ENCODE measurements at places on chromosomes 5 and 9.

GRCh38 chr5:179762781-179763176, 30.2 kb downstream of the MAML1 start:
- no peak for DNase-seq

- DNase-seq, result no peak
Observed at GRCh38 chr9:5957166-5957565, 58.3 kb downstream of the RANBP6 start.

GRCh38 chr5:119385136-119385535, 29.3 kb downstream of the TNFAIP8 start:
- no peak for DNase-seq

GRCh38 chr5:163916861-163917260, 411.4 kb downstream of the MAT2B start:
- DNase-seq, result no peak

DNA sequence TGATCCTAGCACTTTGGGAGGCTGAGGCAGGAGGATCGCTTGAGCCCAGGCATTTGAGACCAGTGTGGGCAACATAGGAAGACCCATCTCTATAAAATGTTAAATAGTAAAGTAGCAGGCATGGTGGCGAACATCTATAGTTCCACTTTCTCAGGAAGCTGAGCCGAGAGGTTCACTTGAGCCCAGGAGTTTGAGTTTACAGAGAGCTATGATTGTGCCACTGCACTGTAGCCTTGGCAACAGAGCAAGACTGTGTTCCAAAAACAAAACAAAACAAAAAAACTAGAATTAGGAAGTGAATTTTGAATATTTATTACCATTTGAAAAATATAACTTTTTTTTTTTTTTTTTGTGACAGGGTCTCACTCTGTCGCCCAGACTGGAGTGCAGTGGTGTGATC, 26.8 kb upstream of the PAX5 start:
- no peak for DNase-seq

DNA sequence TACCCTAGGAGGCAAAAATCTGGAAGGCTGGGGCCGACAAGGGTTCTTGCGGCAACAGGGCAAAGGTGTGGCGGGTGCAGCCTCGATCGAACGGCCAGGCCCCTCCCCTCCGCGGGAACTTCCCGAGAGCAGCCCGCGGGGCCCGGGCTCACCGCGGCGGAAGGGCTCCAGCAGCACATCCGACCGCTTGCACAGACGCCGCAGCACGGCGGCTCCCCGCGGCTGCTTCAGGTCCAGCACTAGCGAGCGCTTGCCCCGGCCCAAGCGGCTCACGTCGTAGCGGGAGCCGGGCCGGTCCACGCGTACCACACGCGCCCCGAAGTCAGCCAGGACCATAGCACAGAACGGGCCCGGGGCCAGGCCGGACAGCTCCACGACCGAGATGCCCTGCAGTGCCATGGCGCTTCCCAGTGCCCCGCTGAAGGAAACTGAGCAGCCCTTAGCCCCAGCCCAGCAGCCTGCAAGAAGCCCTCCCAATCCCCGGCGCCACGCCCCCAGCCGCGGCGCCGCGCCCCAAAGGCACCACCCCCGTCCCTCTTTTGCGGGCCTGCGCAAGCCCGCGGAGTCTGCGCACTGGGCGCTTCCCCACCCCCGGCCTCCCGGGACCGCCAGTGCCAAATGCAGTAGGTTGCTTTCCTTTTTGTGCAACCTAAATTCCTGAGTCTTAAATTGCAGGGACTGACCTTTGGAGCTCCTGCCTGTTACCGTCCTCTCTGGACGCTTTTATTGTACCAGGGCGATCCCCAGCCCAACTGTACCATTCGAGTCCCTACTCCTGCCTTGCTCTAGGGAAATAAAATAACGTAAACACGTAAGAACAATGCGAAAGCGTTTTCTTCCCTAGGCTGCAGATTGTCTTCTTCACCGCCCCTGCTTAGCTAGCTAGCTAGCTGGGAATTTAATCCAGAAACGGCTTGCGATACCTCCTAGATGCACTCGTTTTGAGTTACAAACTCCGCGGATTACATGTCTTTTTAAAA, at the start of gene AMACR:
AMACR (minus strand) TSS at position 430 of the 980 bp plus-strand sequence; CDS start at position 399, 31 bp downstream.
- DNase-seq, result peak; percentile 95

DNA sequence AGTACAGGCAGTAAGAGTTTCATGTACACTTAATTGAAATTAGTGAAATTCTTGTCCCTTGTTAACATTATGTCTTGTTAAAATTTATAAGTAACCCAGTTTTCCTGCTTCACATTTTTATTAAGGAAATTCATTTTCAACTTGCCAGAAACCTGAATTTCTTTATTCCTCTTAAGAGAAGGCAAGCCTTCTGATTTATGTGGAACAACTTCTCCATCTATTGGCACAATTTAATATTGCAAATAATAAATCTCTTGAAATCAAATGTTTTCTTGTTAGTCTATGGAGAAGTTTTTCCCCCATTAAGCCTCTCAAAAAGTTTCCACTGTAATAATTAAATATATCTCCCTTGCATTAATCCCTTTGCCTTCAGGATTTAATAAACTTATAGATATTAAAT, 33.8 kb upstream of the ACO1 start:
- peak; percentile 8 for DNase-seq

DNA sequence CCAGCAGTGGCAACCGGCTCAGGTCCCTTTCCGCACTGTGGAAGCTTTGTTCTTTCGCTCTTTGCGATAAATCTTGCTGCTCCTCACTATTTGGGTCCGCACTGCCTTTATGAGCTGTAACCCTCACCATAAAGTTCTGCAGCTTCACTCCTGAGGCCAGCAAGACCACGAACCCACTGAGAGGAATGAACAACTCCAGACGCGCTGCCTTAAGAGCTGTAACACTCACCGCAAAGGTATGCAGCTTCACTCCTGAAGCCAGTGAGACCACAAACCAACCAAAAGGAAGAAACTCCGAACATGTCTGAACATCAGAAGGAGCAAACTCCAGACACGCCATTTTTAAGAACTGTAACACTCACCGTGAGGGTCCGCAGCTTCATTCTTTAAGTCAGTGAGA, 103.5 kb downstream of the GLIS3 start:
- DNase-seq, result no peak

DNA sequence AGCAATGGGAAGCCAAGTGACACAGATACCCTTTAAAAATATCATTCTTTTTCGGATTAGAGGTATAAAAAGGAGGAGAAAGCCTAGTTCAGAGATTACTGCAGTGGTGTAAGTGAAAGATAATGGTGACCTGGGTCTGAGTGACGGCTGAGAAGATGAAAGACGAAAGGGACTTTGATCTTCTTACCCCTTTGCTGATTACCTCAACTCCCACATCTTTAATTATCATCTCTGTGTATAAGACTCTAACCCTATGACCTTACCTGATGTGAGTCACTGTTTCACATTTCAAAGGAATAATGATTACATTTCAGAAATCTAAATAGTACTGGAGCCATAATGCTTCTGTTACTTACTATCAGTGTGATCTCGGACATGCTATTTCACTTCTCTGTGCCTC, 21.4 kb upstream of the CCNO start:
- no peak for DNase-seq

GRCh38 chr5:149240354-149240998, 31.2 kb upstream of the AFAP1L1 start:
- no peak for DNase-seq

- DNase-seq, result no peak
Observed at GRCh38 chr9:93642961-93643360, 66.6 kb downstream of the PHF2 start.

GRCh38 chr5:134085411-134085810, 29.1 kb upstream of the TCF7 start:
- DNase-seq, result no peak

- no peak for DNase-seq
Observed at GRCh38 chr9:5714501-5715401, 85.8 kb downstream of the RIC1 start.

DNA sequence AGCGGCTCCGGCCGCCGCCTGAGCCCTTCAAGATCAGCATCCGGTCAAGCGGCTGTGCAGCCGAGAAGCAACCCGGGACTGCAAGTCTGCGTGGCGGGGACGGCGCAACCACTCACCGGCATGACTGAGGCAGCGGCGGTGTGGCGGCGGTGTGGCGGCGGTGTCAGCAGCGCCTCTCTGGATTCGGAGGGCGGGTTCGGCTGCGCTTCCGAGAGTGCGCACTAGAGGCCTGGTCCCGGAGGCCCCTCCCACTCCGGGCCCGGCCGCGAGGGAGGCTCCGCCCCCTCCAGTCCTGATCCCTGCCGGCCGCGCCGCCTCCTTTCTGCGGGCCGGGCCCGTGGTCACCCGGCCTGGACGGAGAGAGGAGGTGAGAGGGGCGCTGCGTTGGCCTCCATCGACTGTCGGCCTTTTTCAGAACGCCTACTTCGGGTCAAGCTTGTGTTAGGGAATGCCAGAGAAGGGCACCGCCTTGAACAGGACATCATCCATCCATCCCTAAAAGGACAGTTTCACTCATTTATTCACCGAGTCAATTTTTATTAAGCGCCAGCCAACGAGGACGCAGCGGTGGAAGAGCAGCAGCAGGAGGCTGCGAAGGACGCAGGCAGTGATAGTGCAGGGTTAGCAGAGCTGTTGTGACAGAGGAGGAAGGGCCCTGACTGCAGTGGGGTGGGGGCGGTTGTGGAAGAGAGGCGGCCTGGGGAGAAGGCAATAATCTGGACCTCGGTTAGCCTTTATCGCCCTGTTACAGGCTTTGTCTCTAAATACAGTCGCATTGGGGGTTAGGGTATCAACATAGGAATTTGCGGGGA, at the start of gene ATOX1:
ATOX1 (minus strand) TSS at position 202 of the 812 bp plus-strand sequence; CDS start at position 122, 80 bp downstream.
- DNase-seq, result peak; percentile 96

DNA sequence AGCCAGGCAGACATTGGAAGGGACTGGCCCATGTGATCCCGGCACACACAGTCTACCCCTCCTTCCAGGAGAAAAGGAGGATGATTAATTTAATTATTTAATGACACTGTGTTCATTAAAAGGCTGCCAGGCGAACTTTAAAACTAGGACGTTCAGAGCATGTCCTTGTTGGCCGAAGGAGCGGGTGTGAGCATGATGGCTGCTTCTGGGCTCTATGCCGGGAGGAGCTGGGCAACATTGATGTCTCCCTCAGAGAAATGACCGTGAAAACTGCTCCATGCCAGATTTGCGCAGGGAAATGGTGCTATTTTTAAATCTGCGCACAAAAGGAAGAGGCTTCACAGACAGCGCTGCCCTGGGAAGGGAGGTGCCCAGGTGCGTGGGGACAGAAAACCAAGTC, 284.9 kb upstream of the IRX4 start:
- DNase-seq, result no peak

GRCh38 chr5:53928641-53929040, 368.2 kb downstream of the NDUFS4 start:
- no peak for DNase-seq

GRCh38 chr9:70746760-70747159, 332.3 kb upstream of the KLF9 start:
- no peak for DNase-seq

- no peak for DNase-seq
Observed at GRCh38 chr5:93941897-93942296, 200.5 kb upstream of the POU5F2 start.

- DNase-seq, result no peak
Observed at GRCh38 chr5:41508186-41508585, 2.2 kb downstream of the PLCXD3 start.

GRCh38 chr5:98905857-98906688, 22.7 kb downstream of the CHD1 start:
- DNase-seq, result peak; percentile 32

All from hindlimb muscle (tissue), 1 donor.